ENCODE measurements at places on chromosomes 2 and 18.

DNA sequence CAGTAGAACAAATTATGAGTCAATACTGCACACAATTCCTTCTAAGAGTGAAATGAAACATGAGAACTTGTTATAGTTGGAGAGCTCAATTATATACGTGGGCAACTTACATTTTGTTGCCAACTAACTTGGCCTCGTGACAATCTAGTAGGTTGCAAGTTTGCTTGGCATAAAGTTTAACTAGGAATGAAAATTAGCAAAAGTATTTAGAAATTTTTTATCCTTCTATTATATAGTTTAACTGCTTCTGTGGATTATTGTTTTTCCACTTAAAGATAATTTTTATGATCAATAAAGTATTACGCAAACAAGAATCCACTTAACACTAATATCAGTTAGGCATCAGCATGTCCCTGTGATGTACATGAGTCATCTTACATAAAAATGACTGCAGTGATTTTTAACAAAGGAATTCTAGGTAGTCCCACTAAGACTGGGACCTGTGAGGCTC, 41.1 kb downstream of the FAM124B start:
- no peak for DNase-seq

GRCh38 chr2:159925975-159926374, 128.0 kb upstream of the CD302 start:
- DNase-seq = no peak

DNA sequence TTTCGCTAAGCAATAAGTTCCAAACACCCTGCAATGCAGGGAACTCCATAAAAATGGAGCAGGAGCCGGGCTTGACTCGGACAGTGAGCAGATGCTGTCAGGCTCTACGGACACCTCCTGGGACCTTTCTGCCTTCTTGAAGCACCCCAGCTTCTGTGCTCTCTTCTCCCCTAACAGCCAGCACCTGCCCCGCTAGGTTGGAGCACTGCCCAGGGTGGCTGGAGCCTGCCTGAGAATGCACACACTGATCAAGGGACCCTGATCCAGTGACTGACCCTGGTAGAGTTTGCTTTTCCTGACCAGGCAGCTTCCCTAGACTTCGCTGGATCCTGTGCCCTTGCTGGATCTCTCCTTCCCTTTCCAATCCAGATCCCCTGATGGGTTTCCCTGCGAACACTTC, 40.9 kb downstream of the CD226 start:
- DNase-seq = no peak

GRCh38 chr18:57555134-57555533, 31.4 kb downstream of the FECH start:
- no peak for DNase-seq

DNA sequence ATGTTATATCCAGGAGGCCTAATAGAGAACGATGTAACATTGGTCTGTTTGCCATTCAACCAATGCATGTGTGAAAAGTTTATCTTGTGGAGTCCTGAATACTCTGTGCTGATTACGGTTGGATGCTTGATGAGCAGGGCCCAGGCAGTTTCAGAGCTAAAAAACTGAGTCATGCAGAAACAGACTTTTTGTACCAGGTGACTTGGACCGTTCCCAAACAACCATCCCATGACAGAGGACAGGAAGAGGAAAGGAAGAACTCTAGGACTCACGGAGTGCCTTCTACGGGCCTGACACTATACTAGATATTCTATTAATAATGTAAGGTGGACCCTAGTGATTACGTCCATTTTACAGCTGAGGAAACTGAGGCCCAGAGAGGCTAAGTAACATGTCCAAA, 142.1 kb downstream of the ARHGAP28 start:
- DNase-seq = no peak

DNA sequence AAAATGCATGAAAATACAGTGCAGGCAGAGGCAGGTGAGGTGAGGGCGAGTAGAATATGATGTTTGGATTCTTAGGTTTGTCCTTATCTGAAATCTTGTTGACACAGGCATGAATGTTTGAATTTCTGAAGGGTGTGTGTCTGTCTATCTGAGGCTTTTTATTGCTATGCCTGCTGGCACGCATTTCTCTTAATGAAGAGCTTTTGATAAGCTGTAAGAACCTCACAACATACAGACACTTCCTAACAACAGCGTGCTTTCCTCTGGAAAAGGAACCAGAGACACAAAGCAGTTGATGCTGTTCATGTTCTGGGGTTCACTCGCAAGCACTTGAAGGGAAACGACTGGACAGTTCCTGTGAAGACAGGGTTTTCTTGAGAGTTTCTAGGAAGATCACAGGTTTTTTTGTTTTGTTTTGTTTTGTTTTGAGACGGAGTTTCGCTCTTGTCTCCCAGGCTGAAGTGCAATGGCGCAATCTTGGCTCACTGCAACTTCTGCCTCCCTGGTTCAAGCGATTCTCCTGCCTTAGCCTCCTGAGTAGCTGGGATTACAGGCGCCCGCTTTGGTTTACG, 33.3 kb upstream of the CABLES1 start:
- DNase-seq = no peak

GRCh38 chr2:38535744-38536506, 66.8 kb downstream of the HNRNPLL start:
- peak; percentile 79 for DNase-seq

- no peak for DNase-seq
Observed at GRCh38 chr2:164697688-164698461, 76.6 kb upstream of the GRB14 start.

GRCh38 chr2:170218456-170218855, 40.5 kb downstream of the MYO3B start:
- DNase-seq = no peak

DNA sequence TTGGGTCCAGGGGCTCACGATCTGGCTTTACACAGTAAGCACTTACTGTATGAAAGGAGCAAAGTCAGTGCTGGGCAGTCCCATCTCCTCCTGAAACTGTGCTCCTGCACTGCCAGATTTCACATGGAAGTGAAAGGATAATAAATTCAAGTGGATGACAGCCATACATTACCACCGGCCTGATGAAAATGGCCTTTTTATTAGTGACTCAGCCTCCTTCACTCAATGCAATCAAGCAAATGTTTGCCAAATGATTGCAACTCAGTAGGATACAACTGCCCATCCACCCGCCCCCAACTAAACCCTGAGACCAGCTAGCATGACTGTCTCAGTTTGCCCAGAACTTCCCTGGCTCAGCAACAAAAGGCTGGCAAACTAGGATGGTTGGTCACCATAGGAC, 77.1 kb downstream of the MYO5B start:
- no peak for DNase-seq

DNA sequence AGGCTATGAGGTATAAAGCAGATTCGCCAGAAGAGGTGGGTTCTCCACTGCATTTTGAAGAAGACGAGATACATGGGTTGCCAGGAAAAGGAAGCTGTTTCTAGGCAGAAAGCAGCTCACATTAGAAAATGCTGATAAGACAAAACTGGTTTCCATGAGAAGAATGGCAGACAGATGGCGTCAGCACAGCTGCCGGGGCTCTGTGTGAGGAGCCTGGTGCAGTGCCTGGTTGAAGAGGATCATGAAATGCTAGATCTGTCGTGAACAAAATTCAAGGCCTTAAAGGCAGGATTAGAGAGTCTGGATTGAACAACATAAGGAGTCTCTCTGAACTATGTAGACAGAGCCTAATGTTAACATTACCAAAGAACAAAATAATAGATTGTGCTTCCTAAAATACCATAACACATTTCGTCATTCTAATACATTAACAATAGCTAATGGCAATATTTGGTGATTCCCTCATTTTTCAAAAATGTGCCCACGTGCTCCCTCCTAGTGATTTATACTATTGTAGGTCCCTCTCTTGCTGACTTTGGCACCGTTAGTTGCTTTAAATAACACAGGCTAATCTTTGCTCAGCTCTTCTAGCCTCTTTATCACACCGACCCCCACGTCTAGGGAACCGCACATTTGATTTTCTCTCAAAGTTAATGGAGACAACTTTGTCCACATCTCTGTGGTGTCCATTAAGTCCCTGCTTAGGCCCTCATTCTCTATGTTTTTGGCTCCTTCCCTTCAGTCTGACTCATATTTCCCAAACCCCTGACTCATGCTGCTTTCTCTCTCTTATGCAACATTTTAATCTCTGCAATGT, 38.2 kb downstream of the EFEMP1 start:
- DNase-seq = no peak

GRCh38 chr2:69046221-69046662, 33.3 kb downstream of the ANTXR1 start:
- no peak for DNase-seq

DNA sequence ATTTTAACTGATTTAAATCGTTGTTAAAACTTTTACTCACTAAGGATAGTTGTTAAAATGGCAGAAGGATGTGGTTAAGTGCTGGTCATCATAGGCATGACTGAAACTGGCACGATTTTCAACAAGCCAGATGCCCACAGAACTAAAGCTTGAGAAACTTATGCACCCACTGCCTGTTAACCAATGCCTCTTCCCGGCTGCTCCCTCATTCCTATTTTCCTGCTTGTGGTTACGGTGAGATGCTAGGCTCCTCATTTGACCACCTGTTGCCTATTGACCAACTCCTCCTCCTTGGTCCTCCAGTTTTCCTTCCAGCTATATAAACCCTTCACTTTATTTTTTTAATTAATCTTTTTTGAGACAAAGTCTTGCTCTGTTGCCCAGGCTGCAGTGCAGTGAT, 238.7 kb downstream of the TFCP2L1 start:
- DNase-seq = no peak

DNA sequence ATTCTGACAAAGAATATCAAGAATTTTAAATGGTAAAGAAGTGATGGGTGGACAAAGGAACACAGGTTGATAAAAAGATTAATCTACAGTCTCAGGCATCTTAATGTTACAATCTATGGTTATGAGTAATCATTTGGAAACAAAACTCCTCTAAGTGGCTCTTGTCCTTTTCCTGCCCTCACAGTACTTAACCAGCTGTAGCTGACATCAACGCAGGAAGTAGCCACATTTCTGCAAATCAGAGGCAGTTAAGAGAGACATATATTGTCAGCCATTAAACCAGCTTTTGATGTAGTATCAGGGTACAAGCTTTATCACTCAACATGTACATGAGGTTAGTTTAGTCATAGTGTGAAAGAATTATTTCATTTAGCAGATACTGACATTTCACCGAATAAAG, 244.6 kb downstream of the NR4A2 start:
- DNase-seq = no peak

DNA sequence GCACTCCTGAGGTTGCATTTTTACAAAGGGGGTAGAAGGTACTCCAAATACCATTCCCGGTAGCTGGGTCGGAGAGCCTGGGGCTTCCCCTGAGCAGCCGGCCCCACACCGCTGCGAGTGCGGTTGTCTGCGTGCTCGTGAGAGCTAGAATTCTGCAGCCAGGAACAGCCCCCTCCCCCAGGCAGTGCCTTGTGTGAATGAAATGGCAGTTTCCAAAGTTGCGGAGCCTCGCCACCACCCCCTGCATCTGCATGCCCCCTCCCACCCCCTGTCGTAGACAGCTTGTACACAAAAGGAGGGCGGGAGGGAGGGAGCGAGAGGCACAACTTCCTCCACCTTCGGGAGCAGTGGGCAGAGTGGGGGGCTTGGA, 1.1 kb downstream of the MYCN start:
- no peak for DNase-seq

DNA sequence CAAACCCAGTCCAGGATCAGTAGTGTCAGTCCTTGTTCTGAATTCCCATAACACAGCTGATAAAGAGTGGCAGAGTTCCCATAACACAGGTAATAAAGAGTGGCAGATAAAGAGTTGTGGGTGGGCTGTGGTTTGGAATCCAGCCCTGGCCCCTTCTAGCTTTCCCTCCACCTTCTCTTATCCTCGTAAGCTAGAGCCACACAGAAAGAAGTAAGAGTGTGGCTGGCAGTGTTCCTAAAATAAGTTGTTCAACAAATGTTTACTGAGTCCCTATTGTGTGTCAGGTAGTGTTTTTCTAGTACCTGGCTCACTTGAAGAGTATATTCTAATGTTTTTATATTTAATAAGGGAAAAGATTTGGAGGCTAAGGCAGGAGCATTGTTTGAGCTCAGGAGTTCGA, 65.0 kb upstream of the BCL2L11 start:
- DNase-seq = no peak

Measured in tibial artery (tissue), 4 donors.